Aorta (tissue), 5 donors: ENCODE measurements at places on chromosomes 2 and 18. TPM values are rescaled to one million over a fixed set of nuclear protein-coding genes. Genes with fewer than 3 reads are reported as not detected.

The TRABD2A gene
- total RNA-seq, result 1.1 TPM

The SERPINB3 gene
- not detected for total RNA-seq

The CCT4 gene
- 78.8 TPM for total RNA-seq

The HADHA gene
- total RNA-seq, result 102 TPM

The CLEC4F gene
- 0.72 TPM for total RNA-seq

GRCh38 chr2:98455494-98455976, 10.9 kb downstream of the INPP4A start:
- no peak for DNase-seq

- DNase-seq, result no peak
Measured at GRCh38 chr2:102686479-102687439, 67.4 kb downstream of the SLC9A2 start.

DNA sequence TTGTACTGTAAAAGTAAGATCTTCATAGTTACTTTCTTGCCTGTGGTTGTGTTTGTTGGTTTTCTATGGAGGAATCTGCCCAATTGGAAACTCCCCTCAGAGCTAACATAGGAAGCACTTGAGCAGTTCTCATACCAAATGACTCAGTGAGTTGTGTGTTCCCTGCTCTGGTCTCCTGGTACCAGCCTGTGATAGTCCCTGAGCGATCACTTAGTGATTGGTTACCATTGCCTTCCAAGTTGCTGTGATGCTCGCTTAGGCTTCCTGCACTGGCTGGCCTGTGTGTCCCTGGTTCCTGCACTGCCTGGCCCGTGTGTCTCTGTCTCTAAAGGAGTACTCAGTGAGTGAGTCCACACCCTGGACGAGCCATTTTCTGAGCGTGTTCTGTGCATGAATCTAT, 133.0 kb downstream of the MAP4K4 start:
- no peak for DNase-seq

DNA sequence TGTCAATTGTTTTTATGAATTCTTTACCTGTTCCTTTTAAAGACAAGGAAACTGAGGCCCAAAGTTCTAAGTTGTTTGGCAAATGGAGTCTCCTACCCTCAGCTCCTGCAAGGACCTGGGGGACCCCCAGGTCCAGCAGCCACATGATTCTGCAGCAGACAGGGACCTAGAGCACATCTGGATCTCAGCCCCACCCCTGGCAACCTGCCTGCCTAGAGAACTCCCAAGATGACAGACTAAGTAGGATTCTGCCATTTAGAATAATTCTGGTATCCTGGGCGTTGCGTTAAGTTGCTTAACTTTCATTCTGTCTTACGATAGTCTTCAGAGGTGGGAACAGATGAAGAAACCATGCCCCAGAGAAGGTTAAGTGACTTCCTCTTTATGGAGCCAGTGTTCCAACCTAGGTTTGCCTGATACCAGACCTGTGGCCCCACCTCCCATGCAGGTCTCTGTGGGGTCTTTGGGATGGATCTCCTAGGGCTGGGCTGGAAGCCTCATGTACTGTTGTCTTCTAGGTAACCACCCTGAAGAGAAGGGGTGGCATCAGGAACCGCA, 5.6 kb upstream of the CENPA start:
- DNase-seq, result no peak

- DNase-seq, result no peak
Measured at GRCh38 chr2:234949762-234950434, 1.9 kb upstream of the SH3BP4 start.

DNA sequence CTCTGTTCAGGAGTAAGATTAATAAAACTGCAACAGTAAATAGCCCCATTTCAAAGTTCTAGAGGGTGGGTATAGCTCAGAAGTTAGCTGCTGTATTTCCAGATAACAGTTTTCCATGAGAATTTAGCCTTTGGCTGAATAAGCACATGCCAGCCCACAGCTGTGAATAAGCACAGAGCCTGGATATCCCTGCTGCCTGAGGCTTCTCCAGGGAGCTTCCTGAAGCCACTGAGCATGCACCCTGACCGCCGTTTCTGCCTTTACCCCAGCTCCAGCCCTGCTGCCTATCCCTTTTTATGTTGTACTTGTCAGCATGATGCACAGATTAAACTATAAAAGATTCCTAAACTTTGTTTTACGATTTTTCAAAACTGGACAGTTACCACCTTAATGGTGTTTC, 85.3 kb downstream of the FEZ2 start:
- no peak for DNase-seq

GRCh38 chr2:14517731-14518130, 114.8 kb upstream of the LRATD1 start:
- no peak for DNase-seq

- DNase-seq, result no peak
Measured at GRCh38 chr2:151114874-151115273, 146.8 kb downstream of the RBM43 start.

- DNase-seq, result peak; percentile 98
Measured at GRCh38 chr2:65056215-65057053, at the start of gene CEP68. TSS of gene CEP68 (plus strand) at chr2:65056416. CDS start at chr2:65069445, 13,029 bp downstream.

- DNase-seq, result no peak
Measured at GRCh38 chr2:169354244-169354643, 8.1 kb downstream of the LRP2 start.
